Adrenal gland (tissue), 19 donors: ENCODE measurements at places on chromosomes 7 and 10. TPM values are rescaled to one million over a fixed set of nuclear protein-coding genes. Genes with fewer than 3 reads are reported as not detected.

DNA sequence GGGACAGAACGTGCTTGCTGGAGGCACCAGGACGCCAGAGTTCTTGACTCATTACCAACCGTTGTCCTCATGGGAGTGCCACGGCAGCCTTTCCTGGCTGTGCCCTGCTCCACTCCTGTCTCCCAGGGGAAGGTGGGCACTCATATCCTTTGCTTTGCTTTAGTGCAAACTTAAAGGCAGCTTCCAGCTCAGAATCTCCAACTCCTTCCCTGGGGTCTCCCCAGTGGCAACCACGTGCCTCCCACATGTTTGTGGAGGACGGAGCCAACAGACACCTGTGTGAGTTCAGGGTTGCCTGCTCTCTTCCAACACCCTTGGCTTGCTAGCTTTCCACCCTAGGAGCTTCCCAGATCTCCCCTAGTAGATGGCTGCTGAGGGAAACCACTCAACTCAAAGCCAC is 52.0 kb upstream of the HMX3 start:
- no peak for DNase-seq

- no peak for DNase-seq
Observed at GRCh38 chr7:127123220-127123619, 129.5 kb downstream of the GRM8 start.

DNA sequence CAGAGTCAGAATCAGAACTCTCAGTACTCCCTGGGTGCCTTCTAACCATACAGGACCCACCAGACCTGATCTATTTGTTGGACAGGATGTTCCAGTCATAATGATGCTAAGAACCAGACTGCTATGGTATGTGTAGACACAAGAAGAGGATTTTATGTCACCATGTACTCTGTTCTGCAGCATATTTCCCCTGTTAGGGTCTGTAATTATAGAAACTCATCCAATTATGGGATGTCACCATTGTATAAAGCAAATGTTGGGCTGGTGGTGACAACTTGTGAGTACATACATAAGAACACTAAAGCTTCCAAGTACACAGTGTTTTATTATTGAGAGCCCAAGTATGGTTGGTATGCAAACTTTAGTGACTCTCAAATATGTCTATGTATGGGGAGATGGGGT is 67.1 kb upstream of the AGBL3 start:
- no peak for DNase-seq

- no peak for DNase-seq
Observed at GRCh38 chr10:34670081-34670480, 145.0 kb downstream of the PARD3 start.

MYL10 gene
- total RNA-seq = not detected

HMX2 gene
- total RNA-seq = not detected

ADCY1 gene
- total RNA-seq = 9.5 TPM

DNA sequence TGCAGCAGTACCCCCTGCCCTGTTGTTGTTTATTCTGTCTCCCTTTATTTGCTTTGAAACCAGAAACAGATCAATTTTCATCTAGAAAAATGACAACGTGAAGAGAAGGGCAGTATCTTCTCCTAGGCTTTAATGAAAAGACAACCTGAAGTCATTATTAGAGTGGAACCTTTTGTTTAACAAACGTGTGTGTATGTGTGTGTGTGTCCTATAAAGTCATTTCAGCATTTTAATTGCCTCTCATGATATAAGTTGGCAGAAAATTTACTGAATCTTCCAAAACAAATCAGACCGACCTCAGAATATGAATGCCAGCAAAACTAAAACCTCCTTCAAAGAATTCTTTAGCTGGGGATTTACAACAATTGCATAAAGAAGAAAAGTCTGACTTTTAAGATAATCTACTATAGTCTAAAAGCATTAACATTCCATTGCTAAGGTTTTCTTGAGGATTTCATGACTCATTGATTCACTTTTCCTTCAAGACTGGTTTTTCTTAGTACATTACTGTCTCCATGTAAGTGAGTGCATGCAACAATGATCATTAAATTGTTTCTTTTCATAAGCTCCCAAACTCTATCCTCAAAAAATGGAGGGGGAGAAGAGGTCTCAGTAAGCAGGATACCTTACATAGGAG is 3.2 kb downstream of the GLI3 start:
- DNase-seq = no peak

- DNase-seq = no peak
Observed at GRCh38 chr7:9029681-9030530, 596.5 kb downstream of the NXPH1 start.

AMZ1 gene
- total RNA-seq = 0.06 TPM

DNA sequence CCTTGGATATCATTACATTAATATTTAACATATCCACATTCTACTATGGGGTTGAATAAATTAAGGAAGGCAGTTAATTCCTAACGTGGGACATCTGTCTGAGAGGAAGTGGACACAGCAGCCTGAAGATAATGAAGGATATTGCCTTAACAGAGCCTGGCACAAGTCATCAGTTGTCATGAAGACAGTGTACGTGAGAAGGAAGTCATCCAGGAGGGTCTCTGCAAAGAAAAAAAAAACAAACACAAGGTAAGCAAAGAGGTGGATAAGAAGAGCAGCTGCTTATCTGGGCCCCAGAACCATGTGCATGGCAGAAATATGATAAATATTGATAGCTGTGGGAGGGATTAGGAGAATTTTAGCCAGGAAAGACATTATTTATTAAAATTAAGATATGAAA is 190.0 kb downstream of the RAPGEF5 start:
- no peak for DNase-seq

OR2A1 gene
- total RNA-seq = not detected

EIF4EBP2 gene
- total RNA-seq = 106 TPM

CYP26A1 gene
- 0.29 TPM for total RNA-seq

POM121L12 gene
- not detected for total RNA-seq

- DNase-seq = no peak
Observed at GRCh38 chr10:63390521-63390920, 75.3 kb downstream of the JMJD1C start.

DNA sequence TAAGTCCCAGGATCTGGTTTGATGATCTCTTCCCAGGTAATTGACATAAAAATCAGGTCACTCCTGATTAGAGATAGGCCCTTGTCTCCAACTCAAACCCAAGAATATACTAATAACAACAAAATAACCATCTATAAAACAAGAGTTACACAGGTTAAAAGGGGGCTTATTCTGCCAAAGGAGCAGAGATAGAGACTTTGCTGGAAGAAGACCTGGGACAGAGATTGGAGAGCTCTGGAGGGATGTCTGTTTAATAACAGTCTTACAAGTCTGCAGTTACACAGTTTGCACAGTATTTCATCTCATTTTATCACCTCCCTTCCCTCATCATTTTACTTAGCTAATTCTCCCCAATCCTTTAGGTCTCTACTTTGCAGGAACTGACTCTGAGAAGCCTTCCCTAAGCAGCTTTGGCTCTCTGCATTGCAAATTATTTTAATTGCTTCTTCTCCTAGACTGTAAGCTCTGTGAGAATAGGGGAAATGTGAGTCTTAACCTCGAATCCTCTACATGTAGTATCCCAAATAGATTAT is 3.7 kb upstream of the ZNF438 start:
- DNase-seq = no peak

DNA sequence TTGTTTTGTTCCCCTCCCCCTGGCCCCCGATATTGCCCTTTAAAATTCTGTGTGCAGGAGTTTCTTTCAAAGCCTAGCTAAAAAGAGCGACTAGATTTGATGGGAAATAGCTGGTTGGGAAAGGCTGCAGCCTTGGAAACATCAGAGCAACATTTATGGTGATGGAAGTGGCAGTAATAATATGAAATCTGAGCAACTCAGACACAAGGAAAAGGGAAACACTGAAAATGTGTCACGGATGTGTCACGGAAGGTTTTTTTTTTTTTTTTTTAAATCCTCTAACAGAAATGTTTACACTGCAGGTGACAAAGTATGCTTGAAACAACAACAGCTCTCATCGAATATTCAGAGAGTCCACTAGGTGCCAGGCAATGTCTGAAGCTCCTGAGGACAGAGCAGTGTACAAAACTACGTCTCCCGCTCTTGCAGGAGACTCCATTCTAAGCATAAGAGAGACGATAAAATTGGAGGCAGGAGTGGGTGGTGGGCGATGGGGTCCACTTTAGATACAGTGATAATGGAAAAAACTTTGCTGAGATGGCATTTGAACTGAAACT is 143.0 kb downstream of the RSU1 start:
- DNase-seq = no peak

NYAP1 gene
- total RNA-seq = 1.9 TPM

DNA sequence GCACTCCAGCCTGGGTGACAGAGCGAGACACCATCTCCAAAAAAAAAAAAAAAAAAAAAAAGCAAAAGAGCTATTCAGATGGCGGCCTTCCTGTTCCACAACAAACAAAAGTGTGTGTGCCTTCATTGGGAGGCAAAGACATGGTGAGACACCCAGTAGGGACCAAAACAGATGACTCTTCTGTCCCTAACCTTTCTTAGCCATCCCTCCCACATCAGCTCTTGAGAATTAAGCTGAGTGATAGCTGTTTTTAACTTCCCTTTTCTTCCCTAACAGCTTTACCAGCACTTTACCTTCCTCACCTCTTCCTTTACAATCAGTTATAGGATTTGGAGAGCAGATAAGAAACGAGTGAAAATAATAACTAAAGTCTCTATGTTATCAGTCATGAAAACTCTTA is 48.2 kb downstream of the ARMH3 start:
- DNase-seq = no peak

GRCh38 chr7:123929107-123929506 is 4.1 kb downstream of the SPAM1 start:
- no peak for DNase-seq

DNA sequence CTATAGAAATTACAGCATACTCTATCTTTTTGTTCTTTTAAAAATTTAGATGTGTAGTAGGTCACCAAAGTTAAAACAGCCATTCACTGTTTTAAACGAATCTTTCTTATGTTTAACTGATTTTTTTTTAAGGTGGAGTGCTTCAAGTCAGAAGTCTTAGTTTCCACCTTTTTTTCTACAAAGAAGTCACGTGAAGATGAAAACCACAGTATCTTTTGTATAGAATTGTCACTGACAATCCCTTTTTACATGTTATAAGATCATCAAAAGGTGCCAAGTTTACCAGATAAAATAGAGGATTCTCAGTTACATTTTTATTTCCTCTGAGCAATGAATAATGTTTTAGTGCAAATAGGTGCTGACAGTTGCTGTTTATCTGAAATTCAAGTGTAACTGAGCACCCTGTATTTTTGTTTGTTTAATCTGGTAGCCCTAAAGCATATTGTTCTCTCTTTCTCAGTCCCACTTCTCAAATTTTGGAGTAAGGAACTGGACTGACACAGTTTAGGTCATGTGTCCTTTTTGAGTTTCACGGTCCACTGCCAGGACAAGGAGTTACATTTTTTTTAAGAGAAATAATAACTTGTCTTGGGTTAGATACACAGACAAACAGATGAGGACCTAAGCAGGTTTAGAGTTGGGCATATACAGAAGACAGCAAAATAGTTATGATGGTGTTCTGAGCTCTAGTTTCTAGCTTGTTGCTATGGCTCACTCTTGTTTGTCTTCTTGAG is 233.2 kb upstream of the MBL2 start:
- no peak for DNase-seq

LAMB4 gene
- total RNA-seq = 0.12 TPM
